ENCODE measurements at places on chromosomes 1 and 21.

- no peak for DNase-seq
Measured at GRCh38 chr1:56540467-56540866, 38.9 kb downstream of the PLPP3 start.

GRCh38 chr1:7317888-7318287, 453.2 kb upstream of the VAMP3 start:
- DNase-seq, result no peak

DNA sequence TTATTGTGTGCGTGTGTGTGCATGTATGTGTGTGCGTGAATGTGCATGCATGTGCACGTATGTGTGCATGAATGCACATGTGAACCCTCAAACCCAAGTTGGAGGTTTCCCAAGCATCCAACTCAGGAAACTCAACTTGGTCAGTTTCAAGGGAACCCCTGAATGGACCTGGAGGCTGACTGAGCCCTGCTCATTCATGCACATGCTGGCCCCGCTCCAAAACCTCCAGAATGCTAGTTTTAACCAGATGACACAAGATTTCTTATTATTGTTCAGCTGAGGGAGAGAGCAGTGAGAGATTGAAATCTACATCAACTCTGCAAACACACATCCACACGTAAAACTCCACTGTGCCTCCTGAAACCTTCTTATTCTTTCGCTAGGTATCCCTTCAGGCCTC, 104.4 kb downstream of the OMA1 start:
- no peak for DNase-seq

GRCh38 chr1:100065969-100066227, 66.8 kb downstream of the SASS6 start:
- no peak for DNase-seq

GRCh38 chr1:58762806-58763205, 21.0 kb downstream of the JUN start:
- DNase-seq, result no peak

DNA sequence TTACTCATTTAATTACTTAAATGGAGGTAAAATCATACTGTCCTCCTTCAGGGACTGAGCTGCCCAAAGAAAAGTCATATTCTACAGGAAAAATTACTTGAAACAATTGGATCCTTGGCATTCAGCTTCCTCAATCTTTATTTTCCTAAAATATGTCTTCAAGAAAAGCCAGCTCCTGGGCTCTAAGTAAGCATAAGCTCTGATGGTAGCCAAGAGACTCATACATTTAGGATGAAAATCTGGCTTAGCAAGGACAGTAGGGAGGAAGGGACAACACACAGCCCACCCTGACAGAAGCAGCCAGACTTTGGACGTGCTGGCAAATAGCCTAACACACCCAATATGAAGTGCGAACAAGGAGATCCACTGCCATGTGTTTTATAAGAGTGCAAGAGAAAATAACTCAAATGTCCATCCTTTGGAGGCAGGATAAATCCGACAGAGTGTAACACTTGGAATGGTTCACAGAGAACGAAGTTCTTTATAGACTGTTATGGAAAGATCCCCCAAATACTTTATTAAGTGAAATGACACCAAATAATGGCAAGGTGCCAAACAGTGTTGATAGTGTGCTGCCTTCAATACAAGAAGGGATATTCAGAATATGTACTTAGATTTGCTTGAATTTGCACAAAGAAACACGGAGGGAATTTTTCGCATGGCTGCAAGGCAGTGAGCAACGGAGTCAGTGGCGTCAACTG, 14.1 kb downstream of the CAPN8 start:
- no peak for DNase-seq

DNA sequence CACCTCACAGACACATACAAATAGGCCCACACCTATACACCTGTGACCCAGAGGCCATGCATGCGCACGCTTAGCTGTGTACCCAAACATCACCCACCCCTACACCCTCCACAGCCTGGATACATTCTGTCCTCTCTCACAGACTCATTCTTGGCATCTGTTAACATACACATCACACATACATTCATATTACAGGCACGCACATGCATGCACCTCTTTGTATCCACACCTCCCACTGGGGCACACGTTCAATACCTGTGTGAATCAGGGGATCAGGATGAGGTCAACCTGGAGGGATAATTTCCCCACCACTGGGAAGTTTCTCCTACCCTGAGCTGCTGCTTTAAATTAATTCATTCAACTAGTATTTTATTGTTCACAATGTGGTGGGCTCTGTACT, 35.6 kb upstream of the EPB41 start:
- no peak for DNase-seq

GRCh38 chr1:44135886-44136285, 5.5 kb downstream of the KLF18 start:
- DNase-seq, result no peak

Data from NCI-H526 (cell line).